Stimulated activated CD4-positive, alpha-beta T cell treated with anti-CD3 and anti-CD28 coated beads, Interleukin-4, amount 100 ng/mL, for 24 hours (primary cell): ENCODE measurements at places on chromosomes 7 and 10.
A peak's percentile ranks its signal among the peaks of the same experiment; 100 is the strongest.

- no peak for DNase-seq
Measured at GRCh38 chr7:127955051-127955531, 76.1 kb downstream of the LRRC4 start.

DNA sequence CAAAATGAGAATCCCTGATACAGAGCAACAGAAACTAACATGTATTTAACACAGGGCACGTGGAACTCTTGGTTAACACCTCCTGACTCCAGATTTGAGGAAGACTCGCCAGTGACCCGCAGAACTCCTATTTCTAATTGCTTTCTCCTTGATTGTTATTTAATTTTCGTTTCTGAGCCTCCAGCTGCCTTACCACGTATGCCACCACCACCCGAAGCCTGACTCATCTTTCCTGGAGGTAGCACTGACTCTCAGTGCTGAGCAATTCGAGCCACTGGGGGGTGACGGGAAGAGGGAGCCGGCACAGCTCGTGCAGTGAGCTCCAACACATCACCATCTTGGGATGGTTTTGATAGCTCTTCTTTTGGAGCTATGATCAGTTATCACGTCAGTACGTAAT, 273.9 kb upstream of the MGMT start:
- no peak for DNase-seq

GRCh38 chr7:130396109-130396508, 15.8 kb downstream of the CPA1 start:
- DNase-seq: no peak

DNA sequence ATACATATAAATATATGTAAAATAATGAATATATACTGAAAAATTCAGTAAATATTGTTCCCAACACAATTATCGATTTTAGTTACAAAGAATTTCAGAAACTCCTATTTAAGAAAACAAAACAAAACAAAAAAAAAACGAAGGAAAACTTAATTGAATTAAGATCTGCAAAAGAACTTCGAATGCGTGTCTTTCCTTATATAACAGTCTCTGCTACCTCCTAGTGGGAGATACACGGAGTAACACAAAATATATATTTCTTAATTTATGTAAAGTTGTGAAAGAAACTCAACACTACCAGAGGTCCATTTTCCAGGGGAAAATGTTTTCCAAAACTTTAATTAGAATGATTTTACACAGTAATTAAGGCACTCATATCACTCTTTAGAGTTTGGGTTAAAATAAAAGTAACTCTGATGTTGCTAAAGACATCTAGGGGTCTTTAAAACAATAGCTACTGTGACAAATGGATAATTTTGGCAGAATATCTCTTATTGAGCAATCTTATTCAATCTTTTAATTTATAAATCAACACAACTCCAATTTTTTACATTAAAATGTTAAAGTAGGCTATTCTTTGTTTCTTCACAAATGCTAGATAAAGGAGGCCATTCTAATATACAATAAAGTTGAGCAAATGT, 41.6 kb downstream of the NEBL start:
- DNase-seq: no peak

- no peak for DNase-seq
Measured at GRCh38 chr10:132403511-132404168, 6.6 kb downstream of the PWWP2B start.

GRCh38 chr10:9096288-9096687, 1041.8 kb downstream of the GATA3 start:
- peak; percentile 20 for DNase-seq

GRCh38 chr10:47015404-47015803, 104.2 kb downstream of the PTPN20 start:
- no peak for DNase-seq

DNA sequence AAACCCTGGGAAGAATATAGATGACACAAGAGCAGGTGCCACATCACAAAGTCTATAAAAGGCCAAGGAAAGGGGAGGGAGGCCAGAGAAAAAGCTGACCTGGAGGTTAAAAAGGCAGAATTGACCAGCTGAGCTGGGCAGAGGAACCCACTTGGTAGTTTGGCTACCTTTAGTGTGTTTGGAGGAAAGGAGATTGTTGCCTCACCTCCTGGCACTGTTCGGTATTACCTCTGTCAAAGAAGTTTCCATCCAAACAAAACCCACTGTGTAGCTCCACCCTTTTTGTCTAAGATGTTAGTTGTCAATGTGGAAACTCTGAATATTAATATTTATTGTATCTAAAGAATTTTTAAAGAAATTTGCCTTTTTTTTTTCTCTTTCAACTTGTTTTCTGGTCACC, 23.4 kb downstream of the ENTPD7 start:
- no peak for DNase-seq

GRCh38 chr7:110522761-110523200, 568.1 kb upstream of the LRRN3 start:
- no peak for DNase-seq

GRCh38 chr10:116905845-116906210, 56.5 kb downstream of the ENO4 start:
- no peak for DNase-seq

DNA sequence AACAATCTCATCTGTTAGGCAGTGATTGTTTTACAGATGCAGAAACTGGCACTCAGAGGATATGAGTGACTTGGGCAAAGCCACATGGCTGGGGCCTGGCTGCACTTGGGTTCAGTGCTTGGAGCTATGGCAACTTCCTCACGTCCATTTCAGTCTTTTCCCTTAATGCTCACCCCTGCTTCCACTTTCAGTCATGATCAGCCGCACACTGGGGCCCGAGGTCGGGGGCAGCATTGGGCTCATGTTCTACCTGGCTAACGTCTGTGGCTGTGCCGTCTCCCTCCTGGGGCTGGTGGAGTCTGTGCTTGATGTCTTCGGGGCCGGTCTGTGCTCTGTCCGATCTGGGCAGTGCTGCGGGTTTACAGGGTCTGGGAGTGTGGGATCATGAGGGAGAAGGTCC, 3.0 kb downstream of the SLC12A9 start:
- no peak for DNase-seq

- DNase-seq: no peak
Measured at GRCh38 chr7:55067748-55068147, 48.9 kb downstream of the EGFR start.

DNA sequence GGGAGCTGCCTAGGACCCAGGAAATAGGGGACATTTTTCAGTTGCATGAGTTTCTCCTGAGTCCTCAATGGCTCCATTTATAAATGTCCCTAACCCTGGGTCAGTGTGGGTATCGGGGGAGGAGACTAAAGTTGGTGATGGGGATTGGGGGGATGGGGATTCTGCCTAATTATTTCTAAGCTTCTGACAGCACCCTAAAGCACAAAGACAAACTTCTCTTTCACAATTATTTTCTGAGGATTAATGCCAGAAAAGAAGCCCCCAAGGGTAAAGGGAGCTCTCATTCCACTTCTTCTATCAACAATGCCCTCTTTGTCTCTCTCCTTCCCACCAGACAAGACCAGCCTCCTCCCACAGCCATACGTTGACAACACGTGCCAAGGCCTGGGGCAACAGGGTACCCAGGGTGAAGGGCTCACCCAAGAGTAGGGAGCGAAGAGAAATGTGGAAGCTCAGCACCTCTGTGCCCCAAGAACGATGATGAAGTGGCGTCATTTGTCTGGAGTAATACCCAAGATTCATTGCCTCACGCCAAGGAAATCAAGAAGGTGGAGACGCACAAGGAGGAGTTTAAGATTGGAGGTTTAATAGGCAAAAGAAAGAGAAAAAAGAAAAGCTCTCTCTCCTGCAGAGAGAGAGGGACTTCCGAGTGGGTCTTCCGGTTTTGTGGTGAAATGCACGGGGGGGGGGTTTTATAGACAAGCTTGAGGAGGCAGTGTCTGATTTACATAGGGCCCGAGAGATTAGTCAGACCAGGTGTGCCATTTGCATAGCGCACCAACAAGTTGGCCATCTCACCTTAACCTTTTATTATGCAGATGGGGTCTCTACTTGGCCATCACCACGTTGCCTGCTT, 14.4 kb upstream of the GJC3 start:
- DNase-seq: no peak

GRCh38 chr7:132125096-132125495, 451.2 kb downstream of the PLXNA4 start:
- no peak for DNase-seq

DNA sequence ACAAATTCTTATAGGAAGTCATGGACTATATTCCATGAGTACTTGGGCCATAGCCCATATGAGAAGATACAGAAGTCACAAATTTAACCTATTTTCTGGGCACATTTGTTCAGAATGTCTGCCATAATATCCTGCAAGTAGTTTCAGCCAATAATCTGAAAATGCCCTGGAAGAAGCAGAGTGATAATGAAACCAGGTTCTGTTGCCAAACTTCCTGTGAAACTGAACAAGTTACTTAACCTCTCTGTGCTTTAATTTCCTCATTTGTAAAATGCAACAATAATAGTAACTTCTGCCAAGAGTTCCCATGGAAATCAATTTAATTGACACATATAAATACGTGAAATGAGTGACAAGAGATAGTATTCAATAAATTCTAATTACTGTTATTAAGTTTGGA, 88.8 kb downstream of the SEMA3C start:
- no peak for DNase-seq

DNA sequence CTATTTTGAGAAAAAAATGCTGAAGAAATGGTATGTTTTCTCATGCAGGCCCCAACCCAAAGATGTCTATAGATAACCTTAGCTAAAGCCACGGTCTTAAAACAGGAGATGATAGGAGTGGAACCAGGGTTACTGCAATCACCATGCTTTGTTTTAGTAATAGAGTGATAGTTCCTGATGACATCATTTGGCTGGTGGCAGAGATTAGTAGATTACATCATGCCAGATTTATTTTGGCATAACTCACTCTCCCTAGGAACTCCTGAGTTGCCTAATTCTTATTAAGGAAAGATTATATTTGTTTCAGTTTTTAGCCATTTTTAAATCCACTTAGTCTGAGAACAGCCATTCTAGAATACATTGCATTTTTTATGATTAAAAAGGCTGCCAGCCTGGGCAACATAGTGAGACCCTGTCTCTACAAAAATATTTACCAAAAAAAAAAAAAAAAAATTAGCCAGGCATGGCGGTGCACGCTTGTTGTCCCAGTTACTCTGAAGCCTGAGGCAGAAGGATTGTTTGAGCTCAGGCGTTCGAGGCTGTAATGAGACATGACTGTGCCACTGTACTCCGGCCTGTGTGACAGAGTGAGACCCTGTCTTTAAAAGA, 17.8 kb downstream of the ENO4 start:
- no peak for DNase-seq

GRCh38 chr10:86536294-86536861, 14.8 kb upstream of the WAPL start:
- peak; percentile 25 for DNase-seq

DNA sequence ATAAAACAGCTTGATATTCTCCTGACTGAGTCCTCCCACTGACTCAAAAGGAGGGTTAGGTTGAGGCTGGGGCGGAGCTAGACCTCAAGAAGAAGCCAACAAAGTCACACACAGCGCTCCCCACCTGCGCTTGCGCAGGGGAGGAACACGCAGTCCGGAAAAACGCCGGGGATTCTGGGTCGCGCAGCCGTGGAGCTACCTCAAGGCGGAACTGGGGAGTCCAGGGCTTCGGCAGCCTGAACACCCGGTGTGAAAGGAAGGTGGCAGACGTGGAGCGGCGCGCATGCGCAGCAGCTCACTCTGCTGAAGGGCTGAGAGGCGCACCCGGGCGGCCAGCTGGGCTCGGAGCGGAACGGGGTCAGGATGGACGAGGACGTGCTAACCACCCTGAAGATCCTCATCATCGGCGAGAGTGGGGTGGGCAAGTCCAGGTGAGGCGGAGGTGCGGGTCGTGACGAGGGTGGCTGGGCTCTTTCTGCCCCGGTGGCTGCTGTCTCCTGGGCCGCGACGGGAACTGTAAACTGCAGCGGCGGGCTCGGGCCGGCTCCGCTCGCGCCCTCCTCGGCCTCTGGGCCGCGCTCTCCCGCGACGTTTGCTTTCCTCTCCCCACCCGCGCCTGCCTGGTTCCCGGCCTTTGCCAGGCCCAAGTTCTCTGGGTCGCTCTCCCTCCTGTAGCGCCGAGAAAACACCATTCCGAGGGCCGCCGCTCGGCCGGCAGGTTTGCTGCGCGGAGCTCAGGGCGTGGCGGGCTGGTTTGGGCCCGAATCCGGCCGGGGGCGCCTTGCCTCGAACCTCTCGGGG, at the start of gene RAB18:
Gene RAB18, plus strand, starts transcription at position 298 of the 801 bp plus-strand sequence. Its CDS starts 66 bp downstream, at position 364.
- peak; percentile 99 for DNase-seq

- DNase-seq: no peak
Measured at GRCh38 chr10:118307859-118308258, 34.3 kb downstream of the FAM204A start.

GRCh38 chr10:45076891-45077290, 76.2 kb downstream of the ZNF22 start:
- DNase-seq: no peak

GRCh38 chr7:139192014-139192706, 38.9 kb upstream of the UBN2 start:
- DNase-seq: no peak

GRCh38 chr7:156673454-156673853, 32.9 kb downstream of the RNF32 start:
- no peak for DNase-seq

GRCh38 chr7:65840446-65840845, 32.4 kb upstream of the VKORC1L1 start:
- DNase-seq: peak; percentile 14

DNA sequence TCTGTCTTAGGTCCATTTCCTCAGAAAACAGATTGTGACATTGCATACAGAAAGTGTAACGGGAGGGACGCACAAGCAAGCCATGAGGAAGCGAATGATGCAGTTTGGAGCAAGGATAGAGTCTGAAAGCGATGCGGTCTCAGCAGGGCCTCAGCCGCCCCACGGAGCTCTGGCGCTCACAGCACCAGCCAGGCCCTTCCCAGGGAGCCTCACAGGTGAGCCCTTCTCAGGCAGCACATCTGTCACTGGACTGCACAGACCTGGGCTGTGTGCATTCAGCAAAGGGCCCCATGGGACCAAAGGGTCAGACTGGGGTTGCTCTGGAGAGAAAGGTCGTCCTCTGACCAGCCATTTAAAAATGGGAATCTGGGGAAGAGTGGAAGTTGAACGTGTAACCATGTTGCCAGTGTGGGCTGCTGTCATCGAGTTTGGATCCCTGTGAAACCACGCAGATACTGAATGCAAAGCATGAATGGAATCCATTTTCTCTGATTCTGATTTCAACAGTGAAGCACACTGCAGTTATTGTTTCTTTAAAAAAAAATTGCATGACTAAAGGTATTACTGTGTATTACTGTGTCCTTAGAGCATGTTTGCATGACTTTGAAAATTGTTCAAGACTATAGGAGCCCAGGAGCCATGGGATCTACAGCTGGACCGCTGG, 350.0 kb upstream of the AKR1E2 start:
- DNase-seq: no peak

- DNase-seq: no peak
Measured at GRCh38 chr10:35412003-35412723, 75.9 kb downstream of the CCNY start.

GRCh38 chr7:149209518-149210269, 14.3 kb downstream of the ZNF282 start:
- peak; percentile 86 for DNase-seq

GRCh38 chr7:20598459-20599309, 16.8 kb upstream of the ABCB5 start:
- no peak for DNase-seq

GRCh38 chr10:125049216-125049881, 107.4 kb downstream of the ZRANB1 start:
- DNase-seq: no peak
